Foreskin keratinocyte (primary cell): ENCODE measurements at places on chromosomes 16 and 17. TPM values are rescaled to one million over a fixed set of nuclear protein-coding genes. Genes with fewer than 3 reads are reported as not detected.
A peak's percentile ranks its signal among the peaks of the same experiment; 100 is the strongest.

GRCh38 chr16:72241008-72241407 is 69.1 kb upstream of the PMFBP1 start:
- DNase-seq: no peak

DNA sequence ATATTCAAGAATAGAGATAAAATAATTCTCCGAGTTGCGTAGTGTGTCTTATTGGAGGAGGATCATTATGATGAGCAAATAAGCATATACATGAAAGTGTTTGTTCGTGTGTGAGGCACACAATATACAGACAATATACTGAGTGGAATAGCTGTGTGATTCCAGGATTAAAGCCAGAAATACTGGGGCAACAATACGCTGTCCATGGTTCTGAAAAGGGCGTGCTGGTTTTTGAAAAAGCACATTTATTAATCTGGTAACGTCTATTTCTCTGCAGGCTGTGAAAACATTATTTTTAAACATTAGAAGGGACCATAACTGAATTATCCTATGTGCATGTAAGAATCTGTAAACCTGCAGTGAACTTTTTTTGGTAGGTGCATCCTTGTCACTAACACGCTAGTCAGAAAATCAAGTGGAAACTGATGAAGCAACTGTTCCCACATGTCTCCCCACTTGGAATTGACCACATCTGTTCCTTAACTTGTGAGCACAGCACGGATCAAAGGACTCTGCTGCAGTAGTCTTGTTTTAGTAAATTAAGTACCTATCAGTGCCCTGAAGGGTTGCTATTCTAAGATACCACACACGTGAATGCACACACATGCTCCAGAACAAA is 346.0 kb downstream of the GRIN2A start:
- no peak for DNase-seq

HNF1B gene
- not detected in 2 replicates for total RNA-seq

GRCh38 chr16:70699696-70700095 is 13.8 kb upstream of the MTSS2 start:
- DNase-seq: no peak

C1QTNF8 gene
- total RNA-seq: not detected in 2 replicates

ERI2 gene
- 22.5 and 27.0 TPM in 2 replicates for total RNA-seq

NEUROD2 gene
- not detected in 2 replicates for total RNA-seq

EFNB3 gene
- total RNA-seq: 4.2 and 5.3 TPM in 2 replicates

- DNase-seq: no peak
Observed at GRCh38 chr17:39709319-39709997, 9.6 kb downstream of the ERBB2 start.

DNA sequence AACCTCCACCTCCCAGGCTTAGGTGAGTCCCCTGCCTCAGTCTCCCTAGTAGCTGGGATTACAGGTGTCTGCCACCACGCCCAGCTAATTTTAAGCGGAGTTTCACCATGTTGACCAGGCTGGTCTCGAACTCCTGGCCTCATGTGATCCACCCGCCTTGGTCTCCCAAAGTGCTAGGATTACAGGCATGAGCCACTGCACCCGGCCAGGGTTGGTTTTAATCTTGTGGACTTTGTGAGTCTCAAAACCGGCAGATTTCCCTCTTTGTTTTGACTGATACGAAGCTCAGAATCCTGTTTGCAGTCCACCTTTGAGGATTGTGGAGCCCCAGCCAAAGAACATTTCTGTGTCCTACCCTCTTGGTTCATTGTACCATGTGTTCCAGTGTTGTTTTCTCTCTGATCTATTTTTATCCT is 16.4 kb upstream of the CPSF4L start:
- no peak for DNase-seq

GPR139 gene
- not detected in 2 replicates for total RNA-seq

KRTAP1-1 gene
- total RNA-seq: not detected in 2 replicates

DNA sequence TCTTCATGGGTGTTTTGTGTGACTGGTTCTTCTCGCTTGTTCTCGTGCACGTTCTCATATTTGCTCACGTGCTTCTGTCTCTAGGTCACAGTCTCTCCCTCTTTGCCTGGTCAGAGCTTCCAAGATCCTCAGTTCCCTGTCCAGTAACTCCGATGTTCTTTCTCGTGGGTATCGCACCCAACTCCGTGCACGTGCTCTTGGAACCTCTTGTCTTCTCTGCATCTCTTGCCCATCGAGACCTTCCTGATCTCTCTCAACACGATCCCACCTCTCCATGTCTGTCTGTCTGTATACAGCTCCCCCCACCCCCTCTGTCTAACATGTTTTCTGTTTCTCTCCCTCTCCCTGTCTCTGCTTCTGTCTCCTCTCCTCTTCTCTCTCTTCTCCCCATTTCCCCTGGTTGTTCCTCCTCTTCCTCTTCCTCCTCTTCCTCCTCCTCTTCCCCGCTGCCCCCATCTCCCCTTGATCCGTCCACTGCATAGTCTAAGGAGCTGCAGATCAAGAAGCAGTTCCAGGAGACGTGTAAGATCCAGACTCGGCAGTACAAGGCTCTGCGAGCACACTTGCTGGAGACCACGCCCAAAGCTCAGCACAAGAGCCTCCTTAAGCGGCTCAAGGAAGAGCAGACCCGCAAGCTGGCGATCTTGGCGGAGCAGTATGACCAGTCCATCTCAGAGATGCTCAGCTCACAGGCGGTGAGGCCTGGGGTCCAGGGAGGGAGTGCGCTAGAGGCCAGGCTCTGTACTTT is 6.1 kb downstream of the HIRIP3 start:
- DNase-seq: no peak

- DNase-seq: no peak
Observed at GRCh38 chr16:85061566-85061965, 34.0 kb downstream of the KIAA0513 start.

GRCh38 chr17:70158180-70158579 is 11.2 kb upstream of the KCNJ2 start:
- no peak for DNase-seq

MAP3K3 gene
- total RNA-seq: 17.8 and 20.2 TPM in 2 replicates

- no peak for DNase-seq
Observed at GRCh38 chr17:82677353-82677925, 21.1 kb downstream of the RAB40B start.

DNA sequence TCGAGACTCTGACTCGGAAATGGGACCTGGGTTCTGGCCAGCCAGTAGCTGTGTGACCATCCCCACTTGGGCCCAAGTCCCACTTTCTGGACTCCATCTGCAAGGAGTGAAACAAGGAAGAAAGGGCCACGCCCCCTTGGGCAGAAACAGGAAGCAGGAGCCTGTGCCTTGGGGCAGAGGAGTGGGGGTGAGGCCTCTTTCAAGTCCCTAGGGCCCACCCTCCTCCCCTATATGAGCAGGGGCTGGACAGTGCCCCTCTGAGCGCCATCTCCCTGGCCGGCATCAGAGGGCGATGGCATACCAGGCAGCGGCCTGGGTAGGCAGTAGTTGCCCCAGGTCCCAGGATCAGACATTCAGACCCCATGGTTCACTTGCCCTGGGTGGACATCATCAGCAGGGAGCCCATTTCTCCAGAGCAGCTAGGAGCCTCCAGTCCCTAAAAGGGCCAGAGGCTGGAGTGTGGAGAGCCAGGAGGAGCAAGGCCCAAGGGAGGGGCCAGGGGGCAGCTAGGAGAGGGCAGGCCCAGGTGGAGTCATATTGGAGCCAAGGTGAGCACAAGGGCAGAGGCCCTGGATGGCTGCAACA is 7.1 kb downstream of the BCAR1 start:
- DNase-seq: no peak

RNF222 gene
- total RNA-seq: 0.07 TPM in 1 of 2 replicates, not detected in the other

CDC6 gene
- total RNA-seq: 60.7 and 68.9 TPM in 2 replicates

MT1G gene
- total RNA-seq: 1.7 and 8.3 TPM in 2 replicates

- DNase-seq: no peak
Observed at GRCh38 chr16:64507240-64508024, 614.4 kb downstream of the CDH11 start.

PLEKHM1 gene
- total RNA-seq: 24.5 and 25.6 TPM in 2 replicates

DNA sequence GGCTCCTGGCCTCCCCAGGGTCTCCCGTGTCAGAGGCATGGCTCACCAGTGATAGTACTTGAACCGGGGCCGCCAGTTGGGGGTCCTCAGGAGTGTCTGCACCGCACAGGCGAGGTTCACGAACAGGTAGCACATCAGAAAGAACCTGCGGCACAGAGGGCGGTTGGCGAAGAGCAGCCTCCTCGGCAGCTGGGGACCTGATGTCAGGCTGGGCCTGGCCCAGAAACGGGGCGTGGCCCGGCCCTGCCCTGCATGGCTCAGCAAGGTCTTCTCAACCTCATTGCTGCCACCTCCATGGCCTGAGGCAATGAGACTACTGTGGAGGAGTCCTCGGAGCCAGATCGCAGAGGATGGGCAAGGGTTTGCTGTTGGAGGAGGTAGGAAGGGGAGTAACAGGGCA is 4.1 kb upstream of the LCAT start:
- DNase-seq: no peak

DNA sequence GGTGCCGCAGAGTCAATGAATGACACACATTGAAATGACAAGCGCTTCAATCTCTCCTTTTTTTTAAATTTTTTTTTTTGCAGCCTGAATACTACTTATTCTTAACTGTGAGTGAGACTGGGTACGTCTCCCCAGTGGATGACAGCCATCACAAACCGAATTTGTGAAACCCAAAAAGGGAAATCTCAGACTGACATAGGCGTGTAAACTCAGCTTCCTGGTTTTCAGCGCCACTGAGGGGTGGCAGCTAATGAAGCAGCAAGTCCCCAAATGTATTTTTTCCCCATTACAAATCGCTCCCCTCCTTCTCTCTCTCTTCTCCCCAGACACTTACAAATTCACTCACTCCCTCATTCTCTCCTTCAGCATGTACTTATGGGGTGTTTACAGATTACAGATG is 196.0 kb downstream of the MAF start:
- no peak for DNase-seq

DNA sequence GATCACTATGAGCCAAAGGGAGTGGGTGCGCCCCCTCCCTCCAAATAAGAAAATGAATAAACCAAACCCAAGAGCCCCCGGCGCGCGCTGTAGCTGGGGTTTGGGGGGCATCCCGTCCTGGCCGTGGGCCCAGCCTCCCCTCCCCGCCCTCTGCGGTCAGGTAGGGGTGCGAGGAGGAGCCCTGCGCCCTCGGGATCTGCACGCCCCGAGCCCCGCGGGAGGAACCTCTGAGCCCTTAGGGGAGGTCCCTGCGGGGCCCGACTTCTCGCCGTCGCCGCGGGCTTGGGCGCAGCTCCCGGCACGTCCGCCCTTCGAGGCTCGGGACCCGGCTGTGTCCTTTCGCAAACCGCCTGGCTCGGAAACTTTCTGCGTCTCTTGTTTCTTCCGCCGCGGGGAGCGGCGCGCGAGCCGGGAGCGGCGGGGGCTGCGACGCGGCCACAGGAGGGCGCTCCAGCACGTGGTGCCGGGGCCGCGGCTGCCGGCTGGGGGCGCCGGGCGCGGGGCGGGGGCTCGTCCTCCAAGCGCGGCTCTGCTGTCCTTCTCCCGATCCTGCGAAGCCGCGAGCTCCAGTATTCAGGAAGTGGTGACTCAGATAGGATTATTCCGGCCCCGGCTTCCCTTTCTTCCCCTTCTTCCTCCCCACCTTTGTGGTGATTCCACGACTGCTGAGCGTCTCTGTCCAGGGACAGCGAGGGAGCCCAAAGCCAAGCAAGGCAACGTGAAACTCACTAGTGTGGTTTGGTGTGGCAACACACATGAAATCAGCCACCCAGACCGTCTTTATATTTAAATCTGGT is 1.6 kb downstream of the PITPNC1 start:
- no peak for DNase-seq

AIPL1 gene
- total RNA-seq: not detected in 2 replicates

- peak; percentile 10 for DNase-seq
Observed at GRCh38 chr16:50740736-50741135, 1.1 kb upstream of the CYLD start.

TM4SF5 gene
- not detected in 2 replicates for total RNA-seq

GRCh38 chr16:84303023-84303422 is 8.3 kb downstream of the WFDC1 start:
- no peak for DNase-seq

GRCh38 chr17:36106493-36106835 is 2.8 kb downstream of the CCL4 start:
- DNase-seq: no peak

GRCh38 chr16:54175552-54176375 is 110.8 kb downstream of the IRX3 start:
- no peak for DNase-seq

- peak; percentile 61 for DNase-seq
Observed at GRCh38 chr17:72004011-72004427, 116.8 kb upstream of the SOX9 start.

NQO1 gene
- 137 and 164 TPM in 2 replicates for total RNA-seq

SLC13A2 gene
- not detected in 2 replicates for total RNA-seq

DNA sequence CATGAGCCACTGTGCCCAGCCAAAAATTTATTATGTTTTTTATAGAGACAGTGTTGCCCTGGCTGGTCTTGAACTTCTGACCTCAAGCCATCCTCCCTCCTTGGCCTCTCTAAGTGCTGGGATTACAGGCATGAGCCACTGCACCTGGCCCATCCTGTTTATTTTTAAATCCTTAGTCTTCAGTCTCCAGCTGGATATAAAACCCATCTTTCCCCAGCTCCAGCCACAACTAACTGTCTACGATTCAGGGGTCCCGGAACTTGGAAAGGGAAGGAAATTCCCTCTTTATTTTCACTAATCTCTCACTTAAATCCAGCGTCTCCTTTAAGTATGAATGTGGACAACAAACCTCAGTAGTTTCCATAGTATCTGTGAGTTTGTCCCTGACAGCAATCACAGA is 62.2 kb downstream of the IQCK start:
- no peak for DNase-seq

WSCD1 gene
- not detected in 2 replicates for total RNA-seq

GRCh38 chr17:71600137-71600789 is 520.6 kb upstream of the SOX9 start:
- no peak for DNase-seq

DNA sequence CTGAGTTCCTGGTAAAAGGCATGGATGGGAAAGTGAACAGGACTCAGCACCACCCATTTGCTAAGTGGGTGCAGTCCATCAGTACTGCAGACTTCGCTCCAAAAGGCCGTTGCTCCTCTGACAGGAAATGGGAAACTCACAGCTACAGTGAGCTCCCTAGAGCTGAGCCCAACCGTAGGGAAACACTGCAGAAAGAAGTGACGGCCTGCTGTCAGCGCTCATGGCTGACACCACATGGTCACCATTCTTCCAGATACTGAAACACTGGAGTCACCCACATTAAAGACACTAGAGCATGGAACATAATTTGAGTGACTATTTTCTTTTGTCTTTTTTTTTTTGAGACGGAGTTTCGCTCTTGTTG is 31.9 kb downstream of the UBE2O start:
- DNase-seq: no peak

CD300LB gene
- not detected in 2 replicates for total RNA-seq

GRCh38 chr16:66905633-66906539 is 12.8 kb downstream of the CDH16 start:
- DNase-seq: no peak

GRCh38 chr16:31168848-31169247 is 11.1 kb upstream of the FUS start:
- no peak for DNase-seq
